Lung microvascular endothelial cell (primary cell): ENCODE measurements at places on chromosomes 1 and 21. TPM values are rescaled to one million over a fixed set of nuclear protein-coding genes. Genes with fewer than 3 reads are reported as not detected.

KCNE1 gene
- 0.22 and 0.40 TPM in 2 replicates for total RNA-seq

S100B gene
- under 0.01 and 0.22 TPM in 2 replicates for total RNA-seq

CA6 gene
- not detected in 2 replicates for total RNA-seq

NHLH1 gene
- total RNA-seq = not detected in 2 replicates

DENND2C gene
- total RNA-seq = 2.6 and 3.2 TPM in 2 replicates

CACNA1S gene
- not detected in 2 replicates for total RNA-seq

SPATA6 gene
- total RNA-seq = 0.65 and 1.2 TPM in 2 replicates

RBM8A gene
- 71.7 and 77.8 TPM in 2 replicates for total RNA-seq

PADI3 gene
- under 0.01 TPM in 1 of 2 replicates, not detected in the other for total RNA-seq

CD1D gene
- under 0.01 TPM in 2 replicates for total RNA-seq
